Retina (tissue), 1 donor: ENCODE measurements at places on chromosomes 2 and 18.
A peak's percentile ranks its signal among the peaks of the same experiment; 100 is the strongest.

DNA sequence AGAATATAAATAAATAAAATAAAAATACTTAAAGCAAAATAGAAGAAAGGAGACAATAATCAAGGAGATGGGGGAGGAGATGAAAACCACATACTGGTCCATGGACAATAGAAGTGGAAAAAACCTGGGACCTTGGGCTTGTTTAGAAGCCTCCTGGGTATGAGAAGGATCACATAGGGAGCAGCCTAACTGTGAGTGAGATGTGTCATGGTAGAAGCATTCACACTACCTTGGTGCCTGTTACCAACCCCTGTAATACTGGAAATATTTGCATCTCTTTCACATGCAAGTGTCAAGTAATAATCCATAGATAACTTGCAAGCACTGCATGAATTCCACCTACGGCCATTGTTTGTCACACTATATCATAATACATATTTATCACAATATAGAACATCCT is 23.2 kb upstream of the RNF103 start:
- DNase-seq: no peak

GRCh38 chr2:106866641-106867040 is 19.3 kb downstream of the ST6GAL2 start:
- no peak for DNase-seq

DNA sequence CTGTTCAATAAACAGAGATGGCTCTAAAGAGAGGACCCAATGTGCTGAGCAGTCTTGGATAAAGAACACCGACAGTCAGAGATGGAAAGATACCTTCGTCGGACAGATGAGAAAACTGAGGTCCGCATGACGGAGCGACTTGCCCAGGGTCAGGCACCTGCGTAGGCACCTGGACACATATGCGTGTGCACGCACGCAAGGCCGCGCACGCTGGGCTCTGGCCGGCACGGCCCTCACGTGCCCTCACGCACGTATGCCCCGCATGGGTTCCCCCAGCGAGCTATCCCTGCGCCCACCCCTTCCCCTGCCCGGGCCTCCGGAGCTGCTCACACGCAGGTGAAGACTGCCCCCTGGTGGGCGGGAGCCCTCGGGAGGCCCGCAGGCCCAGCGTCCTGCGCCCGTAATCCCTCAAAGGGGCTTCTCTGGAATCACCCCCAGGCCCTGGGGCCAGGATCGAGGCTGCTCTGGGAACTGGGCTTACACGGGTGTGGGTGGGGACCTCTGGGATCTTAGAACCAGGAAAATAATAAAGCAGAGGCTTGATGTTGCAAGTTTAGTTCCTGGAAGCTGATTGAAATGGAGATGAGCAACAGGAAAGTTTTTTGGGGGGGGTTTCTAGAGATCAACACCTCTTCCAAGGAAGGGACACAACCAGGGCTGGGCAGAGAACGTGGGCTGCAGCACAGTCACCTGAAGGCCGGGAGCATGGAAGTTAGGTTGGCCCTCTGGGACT is 246.3 kb downstream of the TNS1 start:
- DNase-seq: peak; percentile 91

DNA sequence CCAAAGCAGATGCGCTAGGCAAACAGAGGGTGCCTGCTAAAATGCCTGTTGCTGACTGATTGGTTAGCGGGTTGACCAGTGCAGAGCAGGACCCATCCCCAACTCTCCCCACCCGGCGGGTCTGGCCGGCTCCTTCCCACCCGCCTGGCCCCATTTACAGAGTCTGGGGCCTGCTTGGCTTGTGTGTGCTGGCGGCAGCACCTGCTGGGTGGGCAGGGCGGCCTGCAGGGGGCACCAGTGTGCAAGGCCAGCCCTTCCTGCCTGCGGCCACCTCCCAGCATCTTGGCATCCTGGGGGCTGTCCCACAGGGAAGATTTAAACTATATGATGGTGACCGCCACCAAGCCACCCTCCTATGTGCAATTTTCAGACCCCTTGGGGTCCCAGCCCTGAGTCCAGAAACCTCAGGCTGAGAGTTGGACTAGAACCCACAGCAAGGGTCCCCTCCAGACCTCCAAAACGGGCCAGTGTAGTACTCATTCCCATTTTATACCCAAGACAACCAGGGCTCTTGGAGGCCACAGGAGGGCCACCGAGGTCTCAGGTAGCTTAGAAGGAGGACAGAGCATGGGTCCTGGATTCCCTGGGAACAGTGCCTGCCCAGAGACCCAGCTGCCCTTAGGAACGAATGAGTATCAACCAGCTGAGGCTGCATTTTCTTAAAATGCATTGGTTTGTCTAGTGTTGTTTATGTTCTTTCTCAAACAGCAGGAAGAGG is 173.6 kb downstream of the SMAD7 start:
- peak; percentile 88 for DNase-seq

DNA sequence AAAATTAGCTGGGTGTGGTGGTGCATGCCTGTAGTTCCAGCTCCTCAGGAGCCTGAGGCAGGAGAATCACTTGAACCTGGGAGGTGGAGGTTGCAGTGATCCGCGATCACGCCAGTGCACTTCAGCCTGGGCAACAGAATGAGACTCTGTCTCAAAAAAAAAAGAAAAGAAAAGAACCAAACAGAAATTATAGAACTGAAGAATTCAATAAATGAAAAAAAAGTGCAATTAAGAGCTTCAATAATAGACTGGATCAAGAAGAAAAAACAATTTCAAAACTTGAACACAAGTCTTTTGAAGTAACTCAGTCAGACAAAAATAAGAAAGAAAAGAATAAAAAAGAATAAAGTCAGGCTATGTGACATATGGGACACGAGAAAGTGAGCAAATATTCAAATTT is 175.8 kb upstream of the ZSWIM2 start:
- no peak for DNase-seq

DNA sequence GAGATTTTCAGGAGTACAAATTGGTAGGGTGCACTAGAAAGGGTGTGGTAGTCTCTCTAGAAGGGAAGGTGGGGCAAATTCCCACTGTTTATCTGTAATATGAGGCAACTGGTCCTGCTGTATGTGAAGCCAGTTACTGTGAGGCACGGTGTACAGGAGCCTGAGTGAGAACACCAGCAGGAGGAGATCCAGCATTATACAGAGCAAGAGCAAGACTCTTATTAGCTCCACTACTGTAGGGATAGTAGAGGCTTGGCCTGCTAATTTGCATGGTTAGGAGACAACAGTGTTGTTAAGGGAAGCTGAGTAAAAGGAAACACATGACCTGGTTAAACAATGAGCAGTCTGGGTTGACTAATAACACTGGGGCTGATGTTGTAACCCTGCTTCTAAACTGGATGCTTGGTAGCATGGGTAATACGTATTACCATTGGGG is 76.3 kb upstream of the WDSUB1 start:
- DNase-seq: no peak

DNA sequence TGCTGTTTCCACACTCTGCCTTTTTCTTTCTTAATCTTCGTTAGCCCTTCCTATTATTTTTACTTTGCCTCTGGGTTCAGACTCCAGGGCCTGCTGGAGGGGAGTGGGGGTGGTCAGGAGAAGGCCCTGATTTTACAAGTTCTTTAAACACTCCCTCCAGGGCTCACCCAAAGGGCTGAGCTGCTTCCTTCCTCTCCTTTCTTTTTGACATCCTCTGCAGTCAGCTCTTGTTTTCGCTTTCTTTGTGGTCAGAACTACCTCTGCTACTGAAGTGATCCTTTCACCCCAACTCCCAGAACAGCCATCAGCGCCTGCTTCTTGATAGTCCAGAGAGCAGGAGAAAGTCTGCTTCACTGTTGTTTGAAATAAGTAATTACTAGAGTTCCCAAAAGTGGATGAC is 925.7 kb downstream of the EPHA4 start:
- no peak for DNase-seq

- no peak for DNase-seq
These were observed 15.2 kb downstream of the TMEM247 start for GRCh38 chr2:46494596-46494995.

DNA sequence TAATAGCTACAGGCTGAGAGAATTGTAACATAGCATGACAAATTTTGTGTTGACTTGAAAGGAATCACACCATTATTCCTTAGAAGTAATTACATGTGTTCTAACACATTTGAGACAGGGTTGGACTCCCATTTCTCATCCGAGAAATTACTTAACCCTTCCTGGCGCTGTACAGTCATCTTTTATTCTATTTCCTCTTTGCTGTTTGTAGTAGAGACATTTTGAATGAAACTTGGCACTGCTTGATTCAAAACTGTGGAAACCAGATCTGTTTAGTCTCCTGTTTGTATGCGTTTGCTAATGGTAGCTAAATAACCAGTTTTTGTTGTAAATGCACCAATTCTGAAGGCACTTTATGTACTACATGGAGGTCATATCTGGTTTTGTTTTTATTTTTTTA is 231.9 kb downstream of the ALPK2 start:
- no peak for DNase-seq

DNA sequence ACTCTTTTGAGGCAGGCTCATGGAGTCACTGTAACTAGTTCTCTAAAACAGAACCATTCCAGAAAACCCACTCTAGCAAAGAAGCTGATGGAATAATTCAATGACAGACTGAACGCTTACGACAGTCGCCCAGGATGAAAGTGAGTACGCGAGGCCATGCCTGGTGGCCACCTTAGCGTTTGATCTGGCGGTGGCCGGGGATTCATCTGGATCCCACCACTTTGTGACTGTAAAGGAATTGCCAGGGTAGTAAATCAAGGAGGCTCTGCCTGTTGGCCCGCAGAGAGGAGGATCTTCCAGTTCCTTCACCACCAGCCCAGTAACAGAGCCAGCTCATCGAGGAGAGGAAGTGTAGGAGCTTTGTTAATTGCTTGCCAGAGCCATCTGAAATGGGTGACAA is 34.6 kb downstream of the GREB1 start:
- DNase-seq: no peak

- no peak for DNase-seq
These were observed 381.6 kb downstream of the ERBB4 start for GRCh38 chr2:212157012-212157411.

DNA sequence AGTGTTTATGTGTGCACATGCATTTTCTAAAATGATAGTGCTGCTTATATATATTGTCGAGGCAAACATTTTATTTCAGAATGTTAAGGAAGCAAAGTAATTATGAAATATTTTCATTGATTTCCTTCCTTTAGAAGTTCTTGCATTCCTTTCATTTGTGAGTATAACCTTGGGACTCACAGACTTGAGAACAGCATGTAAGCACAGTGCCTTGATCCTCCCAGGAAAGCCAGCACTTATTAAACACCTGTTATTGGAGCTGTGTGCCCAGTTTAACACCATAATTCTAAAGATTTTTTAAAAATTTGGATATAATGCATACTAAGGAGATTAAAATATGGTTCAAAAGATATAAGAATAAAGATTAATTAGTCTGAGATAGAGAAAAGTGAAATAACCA is 554.4 kb upstream of the FAM98A start:
- DNase-seq: no peak

DNA sequence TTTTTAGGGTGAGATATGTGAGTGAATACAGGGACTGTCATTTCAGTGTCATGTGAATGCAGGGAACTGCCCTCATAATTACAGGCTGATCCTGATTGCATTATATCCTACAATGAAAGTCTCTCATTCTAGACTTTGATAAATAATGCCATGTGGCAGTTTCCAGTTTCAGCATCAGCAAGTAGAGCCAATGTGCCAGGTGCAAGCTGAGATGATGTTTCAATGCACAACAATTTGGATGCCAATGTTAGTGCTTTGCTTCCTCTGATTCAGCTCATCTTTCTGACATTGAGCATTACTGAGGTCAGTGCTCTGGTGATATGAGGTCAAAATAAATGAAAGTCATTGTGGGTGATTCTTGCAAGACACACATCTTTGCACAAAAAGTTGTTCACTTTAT is 63.7 kb upstream of the TFPI start:
- DNase-seq: peak; percentile 40

GRCh38 chr2:75421986-75422385 is 138.8 kb downstream of the EVA1A start:
- no peak for DNase-seq

- DNase-seq: no peak
These were observed 171.2 kb downstream of the SP3 start for GRCh38 chr2:173793709-173794565.

DNA sequence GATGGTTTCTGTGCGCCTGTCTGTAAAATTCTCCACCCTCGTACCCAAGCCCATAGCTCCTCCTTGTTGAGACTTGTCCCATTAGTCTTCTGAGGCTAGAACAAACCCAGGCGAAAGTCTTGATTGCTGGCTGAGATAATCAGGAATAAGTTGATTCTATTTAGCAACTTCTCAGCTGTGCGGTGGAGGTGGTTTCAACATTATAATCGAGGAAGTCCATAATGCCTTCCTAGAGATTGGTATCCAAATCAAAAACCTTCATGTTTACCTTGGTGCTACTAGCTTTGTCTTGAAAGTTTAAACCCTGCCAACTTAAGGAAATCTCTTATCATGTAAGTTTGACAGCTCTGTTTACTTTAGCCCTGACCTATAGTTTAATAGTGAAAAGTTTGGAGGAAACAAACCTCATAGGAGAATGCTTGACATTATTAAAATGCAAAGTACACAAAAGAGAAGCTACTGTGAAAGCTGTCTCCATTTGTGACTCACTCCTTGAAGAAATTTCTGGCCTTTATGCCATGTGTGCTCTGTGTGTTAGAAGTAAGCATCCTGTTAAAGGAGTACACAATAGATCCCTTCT is 36.6 kb upstream of the DSC1 start:
- DNase-seq: no peak

DNA sequence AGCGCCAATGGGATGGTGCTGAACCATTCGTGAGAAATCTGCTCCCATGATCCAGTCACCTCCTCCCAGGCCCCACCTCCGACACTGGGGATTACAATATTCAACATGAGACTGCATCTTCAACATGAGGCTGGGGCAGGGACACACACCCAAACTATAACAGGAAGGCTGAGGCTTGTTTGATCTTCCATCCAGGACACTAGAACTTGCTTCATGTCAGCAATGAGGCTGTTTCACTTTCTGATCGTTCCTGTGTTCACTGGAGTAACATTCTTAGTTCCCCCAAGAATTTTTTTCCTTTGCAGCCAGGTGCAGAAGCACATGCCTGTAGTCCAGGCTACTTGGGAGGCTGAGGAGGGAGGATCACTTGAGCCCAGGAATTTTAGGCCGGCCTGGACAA is 30.8 kb upstream of the SOX11 start:
- no peak for DNase-seq

DNA sequence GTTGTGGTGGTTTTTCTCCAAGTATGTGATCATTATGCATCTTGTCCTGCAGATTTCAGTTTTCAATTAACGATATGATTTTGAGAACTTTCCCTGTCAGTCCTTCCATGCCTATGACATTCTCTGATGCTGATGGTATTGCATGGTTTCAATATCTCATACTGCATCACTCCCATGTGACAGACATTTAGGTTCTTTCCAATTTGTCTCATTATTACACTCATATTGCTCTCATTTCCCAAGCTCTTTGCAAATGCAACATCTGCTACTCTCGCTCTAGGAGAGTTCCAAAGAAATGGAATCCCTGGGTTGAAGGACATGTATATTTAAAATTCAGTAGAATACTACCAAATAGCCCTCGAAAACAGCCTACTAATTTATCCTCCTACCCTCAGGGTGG is 125.5 kb downstream of the MARCHF4 start:
- DNase-seq: no peak

DNA sequence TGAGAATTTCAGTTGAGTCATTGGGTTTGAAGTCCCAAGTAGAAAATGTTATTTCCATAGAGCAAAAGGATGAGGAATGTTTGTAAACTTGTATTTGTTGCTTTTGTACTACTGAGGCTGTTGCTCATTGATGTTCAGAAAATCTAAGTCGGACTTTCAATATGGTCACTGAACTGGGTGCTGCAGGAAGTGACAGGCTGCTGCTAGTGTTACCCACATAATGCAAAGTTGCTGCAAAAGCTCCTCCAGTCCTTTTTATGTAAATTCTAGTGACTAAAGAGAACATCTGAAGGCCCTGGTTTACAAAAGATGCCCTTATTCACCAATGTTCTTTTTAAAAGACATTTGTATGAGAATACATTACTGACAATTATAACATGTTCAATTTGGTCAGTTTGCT is 131.1 kb upstream of the FAM98A start:
- no peak for DNase-seq
